ENCODE measurements at places on chromosomes 2 and 18.

- no peak for DNase-seq
Observed at GRCh38 chr2:64656379-64656778, 2.7 kb upstream of the SERTAD2 start.

DNA sequence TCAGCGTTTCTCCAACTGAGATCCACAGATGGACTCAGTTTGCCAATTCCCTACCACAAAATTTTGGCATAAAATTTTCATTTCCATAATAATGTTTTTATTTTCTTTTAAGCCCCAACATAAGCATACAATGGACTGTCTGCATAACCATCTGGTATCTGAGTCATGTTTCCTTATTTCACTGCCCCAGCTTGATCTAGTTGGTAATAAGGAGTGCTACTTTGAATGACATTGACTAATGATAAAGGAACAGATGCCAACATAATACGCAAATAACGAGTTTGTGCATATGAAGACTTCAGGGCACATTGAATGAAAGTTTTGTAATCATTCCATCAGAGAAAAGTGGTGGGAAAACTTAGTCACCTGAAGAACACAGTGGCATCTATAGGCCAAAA lies 8.8 kb upstream of the MBD2 start:
- no peak for DNase-seq

DNA sequence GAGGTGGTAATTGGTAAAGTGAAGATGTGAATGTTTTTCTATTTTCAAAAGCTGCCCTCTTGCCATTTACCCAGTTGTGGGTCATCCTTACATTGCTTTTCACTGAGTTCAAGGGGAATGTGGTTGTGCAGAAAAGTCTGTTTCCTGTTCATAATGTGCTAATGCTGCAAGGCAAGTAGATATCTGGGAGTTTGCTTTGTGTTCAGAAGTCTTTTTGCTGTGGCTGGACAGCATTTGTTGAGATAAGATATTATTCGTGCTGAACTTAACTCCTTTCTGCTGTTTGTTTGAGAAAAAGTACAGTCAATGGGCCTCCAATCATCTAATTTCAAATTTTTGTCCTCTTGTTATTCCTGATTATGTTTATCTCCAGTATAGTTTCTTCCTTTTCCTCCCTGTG lies 263.2 kb downstream of the LTBP1 start:
- no peak for DNase-seq

GRCh38 chr2:193442293-193442692 lies 1247.6 kb upstream of the TMEFF2 start:
- DNase-seq: no peak

- peak; percentile 75 for DNase-seq
Observed at GRCh38 chr2:27032495-27033252, at the start of gene TMEM214. TMEM214 (plus strand) TSS chr2:27032965; CDS start chr2:27033016, 51 bp downstream.

DNA sequence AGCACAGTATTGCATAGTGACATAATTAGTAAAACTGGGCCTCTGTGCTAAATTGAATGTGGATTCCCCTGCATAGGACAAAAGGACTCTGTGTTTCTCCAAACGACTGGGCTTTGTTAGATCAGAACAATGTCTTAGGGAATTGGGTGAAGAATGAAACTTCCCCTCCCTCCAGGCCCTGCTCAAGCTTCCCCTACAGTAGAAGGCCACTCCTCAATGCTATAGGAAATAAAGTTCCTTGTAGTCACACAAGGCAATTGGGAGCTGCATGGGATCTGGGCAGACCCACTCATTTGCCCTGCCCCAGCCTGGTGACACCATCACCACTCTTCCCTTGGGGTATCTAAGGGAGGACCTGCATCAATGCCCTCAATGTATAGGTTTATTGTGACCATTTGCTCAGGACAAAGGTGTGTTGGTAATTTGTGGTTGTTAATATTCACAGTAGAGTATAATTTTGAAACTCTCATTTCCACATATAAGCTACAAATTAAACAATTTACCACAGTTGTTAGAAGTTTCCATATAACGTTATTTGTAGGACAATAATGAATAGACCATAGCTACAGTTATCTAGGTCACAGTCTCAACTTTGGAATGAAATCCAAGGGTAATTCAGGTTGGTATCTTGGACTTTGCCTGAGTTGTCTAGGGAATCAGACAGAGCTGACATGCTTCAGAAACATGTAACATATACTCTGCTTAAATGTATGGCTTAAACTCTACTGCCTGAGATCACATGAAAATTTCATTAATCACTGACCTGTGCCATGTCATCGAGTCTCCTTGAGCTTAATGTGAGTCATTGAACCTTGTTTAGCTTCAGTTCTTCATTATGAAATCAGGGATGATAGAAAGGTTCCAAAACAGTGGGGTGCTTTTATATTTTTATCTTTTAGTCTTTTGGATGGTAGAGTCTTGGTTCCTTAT lies 64.8 kb upstream of the DARS1 start:
- no peak for DNase-seq

DNA sequence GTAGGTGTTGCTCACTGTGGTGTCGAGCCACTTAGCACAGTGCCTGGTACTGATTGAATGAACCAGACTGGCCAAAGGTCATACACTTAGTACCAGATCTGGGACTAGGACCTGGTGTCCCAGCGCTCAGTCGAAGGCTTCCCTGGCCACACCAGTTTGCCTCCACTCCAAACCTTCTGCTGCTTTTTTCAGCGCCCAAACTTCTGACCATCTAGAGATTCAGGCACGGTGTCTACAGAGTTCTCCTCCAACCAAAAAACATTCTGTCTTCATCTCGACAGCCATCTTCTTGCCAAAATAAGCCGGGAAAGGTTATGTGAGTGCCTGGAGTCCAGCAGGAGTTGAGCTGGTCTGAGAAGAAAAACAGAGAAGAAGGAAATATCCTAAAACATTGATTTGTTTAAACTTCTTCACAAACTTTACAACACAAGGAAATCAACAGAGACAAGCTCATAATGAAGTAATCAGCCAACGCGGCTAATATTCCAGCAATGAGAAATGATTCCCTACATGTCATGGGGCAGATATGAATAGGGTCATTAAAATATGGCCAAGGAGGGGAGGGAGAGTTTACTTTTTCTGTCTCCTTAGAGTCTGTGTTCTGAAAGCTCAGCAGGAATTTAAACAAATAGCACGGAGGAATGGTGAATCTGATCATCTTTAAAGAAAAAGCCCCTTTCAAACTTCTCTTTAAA lies 2.3 kb upstream of the GLI2 start:
- DNase-seq: no peak

- DNase-seq: no peak
Observed at GRCh38 chr18:777021-777420, 35.0 kb downstream of the YES1 start.

All from AML-193 (cell line).